ENCODE measurements at places on chromosomes 2 and 18. TPM values are rescaled to one million over a fixed set of nuclear protein-coding genes. Genes with fewer than 3 reads are reported as not detected.

ACMSD gene
- not detected for total RNA-seq

ATP5F1A gene
- 1,102 TPM for total RNA-seq

REG3G gene
- total RNA-seq, result not detected

MLPH gene
- total RNA-seq, result 7.8 TPM

ADRA2B gene
- 5.3 TPM for total RNA-seq

ERBB4 gene
- 4.6 TPM for total RNA-seq

SIX3 gene
- 0.20 TPM for total RNA-seq

SMAD4 gene
- total RNA-seq, result 128 TPM

HOXD3 gene
- total RNA-seq, result 1.9 TPM

CCDC102B gene
- total RNA-seq, result 0.66 TPM

STPG4 gene
- not detected for total RNA-seq

ATG16L1 gene
- total RNA-seq, result 23.5 TPM

DPP4 gene
- total RNA-seq, result 1.4 TPM

KATNAL2 gene
- 0.21 TPM for total RNA-seq

RFX8 gene
- total RNA-seq, result not detected

FRZB gene
- 3.7 TPM for total RNA-seq

CD207 gene
- total RNA-seq, result 0.20 TPM

HOXD9 gene
- total RNA-seq, result 0.43 TPM

LOXHD1 gene
- 0.34 TPM for total RNA-seq

PROKR1 gene
- not detected for total RNA-seq

ESPNL gene
- total RNA-seq, result 0.17 TPM

DNAJC5G gene
- total RNA-seq, result not detected

COL4A3 gene
- total RNA-seq, result 29.4 TPM

CDH19 gene
- 0.13 TPM for total RNA-seq

PSMD1 gene
- 170 TPM for total RNA-seq

C2orf66 gene
- total RNA-seq, result not detected

LRP2 gene
- 0.02 TPM for total RNA-seq

DNAH6 gene
- total RNA-seq, result 0.08 TPM
